Diencephalon (tissue), 1 donor: ENCODE measurements at places on chromosomes 5 and 9. TPM values are rescaled to one million over a fixed set of nuclear protein-coding genes. Genes with fewer than 3 reads are reported as not detected.

ALDH1A1 gene
- total RNA-seq = 20.8 TPM

DOK3 gene
- 4.4 TPM for total RNA-seq

MCIDAS gene
- total RNA-seq = not detected

TUBB4B gene
- 213 TPM for total RNA-seq

BAAT gene
- total RNA-seq = 0.23 TPM

SAXO1 gene
- total RNA-seq = not detected

MEIKIN gene
- 0.46 TPM for total RNA-seq

MARCHF11 gene
- 12.9 TPM for total RNA-seq

PCDHGC3 gene
- total RNA-seq = 69.0 TPM

C7 gene
- 3.9 TPM for total RNA-seq

PDCD1LG2 gene
- total RNA-seq = 0.23 TPM

TARS1 gene
- 105 TPM for total RNA-seq

KIF20A gene
- total RNA-seq = 7.6 TPM

SPATA31E1 gene
- total RNA-seq = not detected

NDST1 gene
- total RNA-seq = 38.1 TPM

BTNL9 gene
- 4.2 TPM for total RNA-seq
